ENCODE measurements at places on chromosomes 11 and 22. TPM values are rescaled to one million over a fixed set of nuclear protein-coding genes. Genes with fewer than 3 reads are reported as not detected.

The PNPLA5 gene
- total RNA-seq, result not detected

The OR51D1 gene
- not detected for total RNA-seq

The SELENOM gene
- total RNA-seq, result 17.5 TPM

The CSNK2A3 gene
- 7.4 TPM for total RNA-seq

The APLNR gene
- 11.5 TPM for total RNA-seq

The TTC36 gene
- total RNA-seq, result 1.3 TPM

The TMPRSS4 gene
- total RNA-seq, result not detected

The PRG2 gene
- total RNA-seq, result 0.25 TPM

The CREB3L1 gene
- total RNA-seq, result 0.25 TPM

The OR2D2 gene
- 0.19 TPM for total RNA-seq

The INPP5J gene
- not detected for total RNA-seq

The CCDC116 gene
- total RNA-seq, result 0.13 TPM

The DRAP1 gene
- 157 TPM for total RNA-seq

The NRGN gene
- total RNA-seq, result 0.81 TPM

The NAALAD2 gene
- 0.25 TPM for total RNA-seq

The SNX32 gene
- under 0.01 TPM for total RNA-seq

The OR4C13 gene
- not detected for total RNA-seq

The IPO7 gene
- 99.4 TPM for total RNA-seq

The MS4A15 gene
- not detected for total RNA-seq

The POU2AF2 gene
- total RNA-seq, result not detected

The OR52A1 gene
- not detected for total RNA-seq

The GALNT18 gene
- total RNA-seq, result 137 TPM

The PARVA gene
- total RNA-seq, result 32.7 TPM

The CHRNA10 gene
- 0.94 TPM for total RNA-seq

The OR52E8 gene
- not detected for total RNA-seq

The TCIRG1 gene
- total RNA-seq, result 68.8 TPM

The TENM4 gene
- total RNA-seq, result not detected

The PDGFB gene
- total RNA-seq, result 108 TPM

The VPREB1 gene
- not detected for total RNA-seq

The SIPA1 gene
- 33.8 TPM for total RNA-seq

The MMP3 gene
- not detected for total RNA-seq

The NELL1 gene
- not detected for total RNA-seq

The MUC2 gene
- total RNA-seq, result not detected

The AP1B1 gene
- 103 TPM for total RNA-seq

The SSTR3 gene
- not detected for total RNA-seq

The PANX3 gene
- not detected for total RNA-seq

The TESMIN gene
- 1.5 TPM for total RNA-seq

The UBQLN3 gene
- total RNA-seq, result not detected

The BEST1 gene
- total RNA-seq, result not detected

The HBE1 gene
- total RNA-seq, result not detected

The CDC42BPG gene
- total RNA-seq, result 0.16 TPM

The PATE4 gene
- under 0.01 TPM for total RNA-seq

The CASP4 gene
- 129 TPM for total RNA-seq

The FERMT3 gene
- 2.8 TPM for total RNA-seq

The TRPM5 gene
- not detected for total RNA-seq

The IGLL1 gene
- total RNA-seq, result not detected

Data from bladder microvascular endothelial cell (primary cell).